ENCODE measurements at places on chromosomes 6 and 20. TPM values are rescaled to one million over a fixed set of nuclear protein-coding genes. Genes with fewer than 3 reads are reported as not detected.

GRCh38 chr6:157823001-157823527 lies at the start of gene SNX9:
SNX9 (plus strand) TSS chr6:157823246; CDS start chr6:157823435, 189 bp downstream.
- peak; percentile 83 for DNase-seq
- peaks cover 27% of the 10 kb centered on the region for H3K36me3 ChIP-seq
- peaks cover 3% of the 10 kb centered on the region for H3K27me3 ChIP-seq
- peaks cover 34% of the 10 kb centered on the region for H3K4me1 ChIP-seq
- H3K4me3 ChIP-seq, result peak within 1 kb of the TSS; percentile 99
- H3K27ac ChIP-seq, result peak within 1 kb of the TSS; percentile 100

GRCh38 chr6:33761922-33762629 lies 15.4 kb upstream of the IP6K3 start:
- H3K36me3 ChIP-seq, result no peaks in the 10 kb centered on the region
- H3K4me3 ChIP-seq, result no peak overlapping the region
- H3K27me3 ChIP-seq, result peaks cover 4% of the 10 kb centered on the region
- no peak overlapping the region for H3K27ac ChIP-seq
- peak; percentile 68 for DNase-seq
- H3K4me1 ChIP-seq, result peaks cover 5% of the 10 kb centered on the region

- no peaks in the 10 kb centered on the region for H3K27me3 ChIP-seq
- H3K36me3 ChIP-seq, result no peaks in the 10 kb centered on the region
- no peak for DNase-seq
- no peak overlapping the region for H3K4me3 ChIP-seq
- no peaks in the 10 kb centered on the region for H3K4me1 ChIP-seq
Observed at GRCh38 chr20:24672886-24673677, 203.7 kb downstream of the SYNDIG1 start.

- no peak overlapping the region for H3K4me3 ChIP-seq
- DNase-seq, result no peak
- H3K27ac ChIP-seq, result no peak overlapping the region
- peaks cover 23% of the 10 kb centered on the region for H3K4me1 ChIP-seq
- H3K36me3 ChIP-seq, result no peaks in the 10 kb centered on the region
Observed at GRCh38 chr6:159833556-159833955, 33.5 kb downstream of the PNLDC1 start.

GRCh38 chr6:142223938-142224337 lies 76.9 kb downstream of the VTA1 start:
- H3K27me3 ChIP-seq, result no peaks in the 10 kb centered on the region
- H3K4me1 ChIP-seq, result no peaks in the 10 kb centered on the region
- DNase-seq, result no peak
- no peak overlapping the region for H3K4me3 ChIP-seq

GRCh38 chr6:137756788-137757187 lies 110.3 kb upstream of the TNFAIP3 start:
- no peak overlapping the region for H3K27ac ChIP-seq
- peaks cover 2% of the 10 kb centered on the region for H3K4me1 ChIP-seq
- DNase-seq, result no peak
- no peaks in the 10 kb centered on the region for H3K36me3 ChIP-seq
- H3K4me3 ChIP-seq, result no peak overlapping the region

DNA sequence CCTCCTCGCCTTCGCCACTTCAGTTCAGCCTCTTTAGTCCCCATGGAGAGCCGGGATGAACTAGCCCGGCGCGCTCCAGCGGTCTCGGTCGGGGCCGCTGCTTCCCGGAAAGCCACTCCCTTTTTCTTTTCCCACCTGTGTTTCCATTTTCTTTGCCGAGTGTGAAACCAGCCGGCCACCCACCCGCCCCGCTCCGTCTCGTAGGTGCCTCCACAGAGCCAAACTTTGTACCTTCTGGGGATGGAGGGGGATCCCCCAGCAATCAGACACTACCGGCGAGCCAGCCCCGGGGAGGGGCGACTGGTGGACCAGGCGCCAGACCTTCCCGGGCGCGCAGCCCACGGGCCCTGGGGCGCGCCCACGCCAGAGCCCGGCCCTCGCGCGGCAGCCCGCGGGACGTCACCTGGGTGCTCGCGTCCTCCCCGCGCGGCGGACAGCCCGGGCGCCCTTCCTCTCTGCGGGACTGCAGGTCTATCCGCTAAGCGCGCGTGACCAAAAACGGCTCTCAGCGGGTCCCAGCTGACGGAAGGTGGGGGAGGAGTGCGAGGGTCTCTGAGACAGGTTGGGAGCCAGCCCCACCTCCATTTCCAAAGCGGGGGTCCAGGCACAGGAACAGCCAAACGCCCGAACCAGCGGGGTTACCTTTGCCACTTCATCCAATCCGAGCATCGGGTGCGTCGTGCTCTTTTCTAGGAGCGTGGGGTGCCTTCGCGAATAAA lies at the start of gene MCHR2:
Gene MCHR2, minus strand, starts transcription at position 691 of the 719 bp plus-strand sequence. CDS start 38,076 bp downstream, outside the sequence.
- peaks cover 33% of the 10 kb centered on the region for H3K27me3 ChIP-seq
- no peak within 1 kb of the TSS for H3K4me3 ChIP-seq
- H3K36me3 ChIP-seq, result no peaks in the 10 kb centered on the region
- no peak for DNase-seq
- H3K4me1 ChIP-seq, result no peaks in the 10 kb centered on the region

DNA sequence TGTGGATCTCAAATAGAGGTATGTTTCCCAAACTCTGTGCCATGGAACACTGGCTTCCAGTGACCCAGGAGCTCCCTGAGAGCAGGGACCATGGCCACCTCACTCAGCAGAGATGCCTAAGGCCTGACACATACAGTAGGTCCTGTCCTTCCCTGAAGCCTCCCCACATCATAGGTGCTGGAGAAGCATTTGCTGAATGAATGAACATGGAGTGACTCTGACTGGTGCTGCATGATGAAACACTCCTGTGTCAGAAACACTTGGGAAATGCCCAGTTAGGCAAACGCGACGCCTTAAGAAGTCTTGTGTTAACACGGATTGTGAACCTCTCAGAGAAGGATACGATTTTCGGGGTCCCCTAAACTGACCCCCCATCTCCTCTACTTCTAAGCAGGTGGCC lies 14.3 kb downstream of the SLA2 start:
- peaks cover 49% of the 10 kb centered on the region for H3K36me3 ChIP-seq
- H3K27me3 ChIP-seq, result no peaks in the 10 kb centered on the region
- no peak overlapping the region for H3K4me3 ChIP-seq
- DNase-seq, result no peak

DNA sequence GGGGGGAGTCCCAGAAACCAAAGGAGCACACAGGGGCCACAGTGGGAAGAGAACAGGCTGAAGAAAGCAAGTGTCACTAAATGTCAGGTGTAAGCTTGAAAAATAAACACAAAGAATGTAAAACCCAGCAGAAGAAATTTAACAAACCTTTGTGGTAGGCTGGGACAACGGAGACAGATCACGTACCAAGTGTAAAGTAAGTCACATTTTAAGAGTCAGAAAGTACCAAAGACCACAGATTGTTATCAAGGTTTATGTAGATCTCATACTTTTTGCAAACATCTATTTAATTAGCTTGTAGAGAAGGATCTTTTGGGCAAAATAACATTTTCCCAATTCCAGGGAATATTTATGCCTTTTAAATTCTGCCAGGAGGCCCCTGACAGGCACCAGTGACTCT lies 1.6 kb downstream of the CLIC5 start:
- H3K4me1 ChIP-seq, result peaks cover 57% of the 10 kb centered on the region
- no peak overlapping the region for H3K27ac ChIP-seq
- H3K27me3 ChIP-seq, result peaks cover 14% of the 10 kb centered on the region
- H3K4me3 ChIP-seq, result peak overlapping the region; percentile 71
- no peak for DNase-seq
- H3K36me3 ChIP-seq, result no peaks in the 10 kb centered on the region

DNA sequence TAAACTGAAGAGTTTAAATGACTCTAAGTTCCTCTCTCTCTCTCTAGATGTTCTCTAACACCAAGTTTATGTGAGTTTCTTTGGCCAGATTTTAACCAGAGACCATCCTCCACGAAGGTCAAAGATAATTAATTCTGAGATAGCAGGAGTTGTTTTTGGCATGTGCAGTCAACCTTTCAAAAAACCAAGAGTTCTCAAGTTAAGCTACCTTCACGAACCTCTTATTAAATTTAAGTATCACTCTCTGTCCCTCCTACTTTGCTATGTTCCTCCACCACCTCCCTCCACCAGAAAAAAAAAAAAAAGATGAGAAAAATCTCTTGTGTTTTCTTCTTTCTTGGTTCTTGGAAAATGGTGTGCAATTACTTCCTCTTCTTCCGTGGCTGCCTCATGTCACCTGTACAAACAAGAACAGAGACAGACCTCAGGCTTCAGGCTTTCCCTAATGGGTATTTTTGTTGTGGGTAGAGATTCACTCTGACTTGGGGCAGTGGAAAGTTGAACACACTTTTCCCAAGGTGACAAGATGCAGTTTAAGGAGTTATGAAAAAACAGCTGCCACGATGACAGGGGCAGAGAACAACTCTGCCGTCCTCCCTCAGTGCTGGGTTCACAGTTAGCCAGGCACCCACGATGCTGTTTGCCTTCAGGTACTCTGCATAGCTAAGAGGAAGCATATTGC lies 64.3 kb downstream of the ADTRP start:
- peak overlapping the region; percentile 57 for H3K4me3 ChIP-seq
- H3K36me3 ChIP-seq, result peaks cover 60% of the 10 kb centered on the region
- H3K27me3 ChIP-seq, result no peaks in the 10 kb centered on the region
- peaks cover 75% of the 10 kb centered on the region for H3K4me1 ChIP-seq
- peak overlapping the region; percentile 97 for H3K27ac ChIP-seq
- DNase-seq, result peak; percentile 67

GRCh38 chr6:92826633-92827032 lies 592.7 kb downstream of the EPHA7 start:
- H3K27me3 ChIP-seq, result no peaks in the 10 kb centered on the region
- H3K4me3 ChIP-seq, result no peak overlapping the region
- DNase-seq, result no peak

DNA sequence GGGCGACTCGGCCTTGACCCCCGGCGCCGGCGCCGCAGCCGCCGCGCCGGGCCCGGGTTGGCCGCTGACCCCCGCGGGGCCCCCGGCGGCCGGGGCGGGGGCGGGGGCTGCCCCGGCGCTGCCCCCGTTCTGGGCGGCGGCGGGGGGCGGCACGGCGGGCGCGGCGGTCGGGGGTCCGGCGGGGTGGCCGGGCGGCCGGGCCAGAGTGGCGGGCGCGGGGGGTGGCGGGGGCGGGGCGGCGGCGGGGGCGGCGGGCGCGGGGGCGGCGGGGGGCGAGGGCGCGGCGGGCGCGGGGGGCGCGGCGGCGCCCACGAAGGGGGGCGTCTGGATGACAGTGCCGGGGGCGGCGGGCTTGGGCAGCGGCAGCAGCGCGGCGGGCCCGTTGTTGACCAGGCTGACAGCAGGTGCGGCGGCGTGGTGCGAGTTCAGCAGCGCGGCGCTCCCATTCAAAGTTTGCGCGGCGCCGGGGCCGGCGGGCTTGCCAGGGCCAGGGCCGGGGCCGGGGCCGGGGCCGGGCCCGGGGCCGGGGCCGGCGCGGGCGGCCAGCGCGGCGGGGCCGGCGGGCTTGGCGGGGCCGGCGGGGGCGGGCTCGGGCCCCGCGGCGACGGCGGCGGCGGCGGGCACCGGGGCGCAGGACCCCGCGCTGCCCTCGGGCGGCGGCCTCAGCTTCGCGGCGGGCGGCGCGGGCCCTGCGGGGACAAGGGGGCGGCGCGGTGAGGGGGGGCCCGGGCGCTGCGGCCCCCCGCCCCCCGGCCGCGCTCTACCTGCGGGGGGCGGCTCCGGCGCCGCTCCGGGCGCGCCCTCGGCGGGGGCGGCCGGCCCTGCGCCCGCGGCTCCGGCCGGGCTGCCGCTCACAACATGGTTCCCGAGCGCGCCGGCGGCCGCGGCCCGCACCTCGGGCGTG lies 659 bp downstream of the TAF4 start:
- no peak overlapping the region for H3K27ac ChIP-seq
- peaks cover 54% of the 10 kb centered on the region for H3K4me1 ChIP-seq
- H3K36me3 ChIP-seq, result peaks cover 5% of the 10 kb centered on the region
- peak overlapping the region; percentile 74 for H3K4me3 ChIP-seq
- peak; percentile 32 for DNase-seq
- H3K27me3 ChIP-seq, result no peaks in the 10 kb centered on the region

- H3K4me3 ChIP-seq, result no peak overlapping the region
- DNase-seq, result no peak
- peaks cover 1% of the 10 kb centered on the region for H3K27me3 ChIP-seq
- no peak overlapping the region for H3K27ac ChIP-seq
Observed at GRCh38 chr20:43863821-43864544, 50.7 kb upstream of the TOX2 start.

- no peak overlapping the region for H3K27ac ChIP-seq
- H3K36me3 ChIP-seq, result no peaks in the 10 kb centered on the region
- DNase-seq, result no peak
- H3K4me3 ChIP-seq, result no peak overlapping the region
- no peaks in the 10 kb centered on the region for H3K27me3 ChIP-seq
- no peaks in the 10 kb centered on the region for H3K4me1 ChIP-seq
Observed at GRCh38 chr6:92329208-92329847, 1090.0 kb downstream of the EPHA7 start.

GRCh38 chr20:58699623-58700107 lies 7.1 kb downstream of the NPEPL1 start:
- H3K4me1 ChIP-seq, result peaks cover 2% of the 10 kb centered on the region
- H3K4me3 ChIP-seq, result no peak overlapping the region
- DNase-seq, result no peak
- H3K36me3 ChIP-seq, result peaks cover 21% of the 10 kb centered on the region
- H3K27ac ChIP-seq, result no peak overlapping the region

DNA sequence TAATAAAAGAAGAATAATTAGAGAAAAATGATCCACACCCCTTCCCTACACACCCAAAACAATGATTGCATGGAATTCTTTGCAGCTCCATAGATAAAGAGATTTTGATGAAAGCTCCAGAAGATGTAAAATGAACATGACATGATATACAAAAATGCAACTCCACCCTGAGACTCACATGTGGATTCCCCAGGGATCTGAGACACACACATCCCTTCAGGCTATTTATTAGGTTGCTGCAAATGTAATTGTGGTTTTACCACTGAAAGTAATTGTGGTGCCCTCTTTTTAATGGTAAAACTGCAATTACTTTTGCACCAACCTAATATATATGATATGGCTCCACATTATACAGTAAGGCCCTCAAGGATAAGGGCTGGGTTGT lies 40.4 kb upstream of the TBC1D7 start:
- H3K27ac ChIP-seq, result no peak overlapping the region
- peaks cover 8% of the 10 kb centered on the region for H3K4me1 ChIP-seq
- no peak for DNase-seq
- peaks cover 8% of the 10 kb centered on the region for H3K36me3 ChIP-seq

GRCh38 chr6:127818149-127818548 lies 82.7 kb downstream of the THEMIS start:
- H3K36me3 ChIP-seq, result peaks cover 53% of the 10 kb centered on the region
- DNase-seq, result no peak
- peak overlapping the region; percentile 78 for H3K27ac ChIP-seq
- peaks cover 80% of the 10 kb centered on the region for H3K4me1 ChIP-seq

- peaks cover 23% of the 10 kb centered on the region for H3K27me3 ChIP-seq
- no peak overlapping the region for H3K27ac ChIP-seq
- no peak overlapping the region for H3K4me3 ChIP-seq
Observed at GRCh38 chr6:163937071-163937470, 522.6 kb downstream of the QKI start.

The RIOK1 gene
- 46.8 TPM for total RNA-seq

The MAP7 gene
- 0.67 TPM for total RNA-seq

The PTGIS gene
- 1.6 TPM for total RNA-seq

The PRKN gene
- 1.4 TPM for total RNA-seq

The PGC gene
- total RNA-seq, result not detected

The ZBP1 gene
- 0.11 TPM for total RNA-seq

The IL17F gene
- 0.86 TPM for total RNA-seq

The EPPIN gene
- not detected for total RNA-seq
